ENCODE measurements at places on chromosomes 12 and 14.

- DNase-seq: no peak
Observed at GRCh38 chr12:48936379-48936979, 11.2 kb upstream of the FKBP11 start.

DNA sequence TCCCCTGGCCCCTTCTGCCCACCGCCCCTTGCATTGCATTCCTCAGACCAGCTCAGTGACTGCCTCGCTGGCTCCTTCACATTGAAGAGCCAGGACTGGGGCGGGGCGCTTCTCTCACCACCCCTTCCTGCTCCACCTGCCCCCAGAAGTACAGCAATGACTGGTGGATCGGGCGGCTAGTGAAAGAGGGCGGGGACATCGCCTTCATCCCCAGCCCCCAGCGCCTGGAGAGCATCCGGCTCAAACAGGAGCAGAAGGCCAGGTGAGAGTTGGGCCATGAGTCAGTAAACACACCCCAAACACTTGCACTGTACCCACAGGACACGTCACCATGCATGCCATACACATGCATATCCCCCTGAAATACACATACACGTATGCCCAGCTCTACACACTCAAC, 5.8 kb downstream of the CACNB3 start:
- DNase-seq: no peak

DNA sequence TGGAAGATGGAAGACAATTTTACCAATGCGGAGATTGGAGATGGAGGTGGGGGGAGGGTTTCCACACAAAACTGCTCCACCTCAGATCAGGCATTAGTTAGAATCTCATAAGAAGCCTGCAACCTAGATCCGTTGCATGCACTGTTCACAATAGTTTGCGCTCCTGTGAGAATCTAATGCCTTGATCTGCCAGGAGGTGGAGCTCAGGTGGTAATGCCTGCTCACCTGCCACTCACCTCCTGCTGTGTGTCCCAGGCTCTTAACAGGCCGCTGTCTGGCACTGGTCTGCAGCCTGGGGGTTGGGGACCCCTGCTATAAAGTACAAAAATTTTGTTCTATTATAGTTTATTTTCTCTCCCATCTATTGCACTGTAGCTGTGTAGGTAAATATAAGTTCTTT, 84.9 kb upstream of the FOXG1 start:
- DNase-seq: no peak

GRCh38 chr14:74981833-74982232, 20.9 kb upstream of the EIF2B2 start:
- no peak for DNase-seq

- no peak for DNase-seq
Observed at GRCh38 chr12:87960566-87960965, 68.6 kb downstream of the C12orf50 start.

DNA sequence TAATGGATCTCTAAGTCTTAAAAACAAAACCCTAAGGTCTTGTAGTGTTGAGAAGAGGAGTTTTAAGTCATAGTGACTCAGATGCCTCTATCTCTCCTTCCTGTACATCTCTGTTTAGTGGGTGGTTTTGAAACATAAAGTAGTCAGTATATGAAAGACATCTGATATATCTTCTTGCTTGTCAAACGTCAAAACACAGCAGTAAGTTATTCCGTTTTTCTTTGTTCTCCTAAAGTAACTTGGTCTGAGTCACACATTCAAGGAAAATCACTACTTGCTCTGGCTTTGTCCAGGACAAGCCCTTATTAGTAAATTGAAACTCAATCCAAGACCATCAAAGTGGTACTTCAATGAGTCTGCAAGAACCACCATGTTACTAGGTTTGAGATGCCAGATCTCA, 1172.5 kb downstream of the BCL11B start:
- DNase-seq: no peak

GRCh38 chr12:93978553-93978952, 169.8 kb upstream of the PLXNC1 start:
- DNase-seq: no peak

DNA sequence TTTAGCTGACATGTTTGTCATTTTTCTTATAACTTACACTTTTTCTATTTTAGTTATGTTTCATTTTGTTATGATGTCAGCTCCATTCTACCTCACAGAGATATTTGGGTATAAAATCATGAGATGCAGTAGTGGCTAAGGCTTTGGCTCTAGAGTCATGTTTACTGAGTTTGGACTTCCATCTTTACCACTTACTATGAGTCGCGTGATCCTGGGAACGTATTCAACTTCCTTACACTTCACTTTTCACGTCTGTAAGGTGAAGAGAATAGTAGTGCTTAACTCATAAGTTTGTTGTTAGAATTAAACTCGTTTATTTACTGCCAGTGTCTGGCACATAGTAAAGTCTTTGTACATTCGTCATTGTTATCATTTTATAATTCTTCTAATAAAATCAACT, 126.3 kb downstream of the ERC1 start:
- no peak for DNase-seq

DNA sequence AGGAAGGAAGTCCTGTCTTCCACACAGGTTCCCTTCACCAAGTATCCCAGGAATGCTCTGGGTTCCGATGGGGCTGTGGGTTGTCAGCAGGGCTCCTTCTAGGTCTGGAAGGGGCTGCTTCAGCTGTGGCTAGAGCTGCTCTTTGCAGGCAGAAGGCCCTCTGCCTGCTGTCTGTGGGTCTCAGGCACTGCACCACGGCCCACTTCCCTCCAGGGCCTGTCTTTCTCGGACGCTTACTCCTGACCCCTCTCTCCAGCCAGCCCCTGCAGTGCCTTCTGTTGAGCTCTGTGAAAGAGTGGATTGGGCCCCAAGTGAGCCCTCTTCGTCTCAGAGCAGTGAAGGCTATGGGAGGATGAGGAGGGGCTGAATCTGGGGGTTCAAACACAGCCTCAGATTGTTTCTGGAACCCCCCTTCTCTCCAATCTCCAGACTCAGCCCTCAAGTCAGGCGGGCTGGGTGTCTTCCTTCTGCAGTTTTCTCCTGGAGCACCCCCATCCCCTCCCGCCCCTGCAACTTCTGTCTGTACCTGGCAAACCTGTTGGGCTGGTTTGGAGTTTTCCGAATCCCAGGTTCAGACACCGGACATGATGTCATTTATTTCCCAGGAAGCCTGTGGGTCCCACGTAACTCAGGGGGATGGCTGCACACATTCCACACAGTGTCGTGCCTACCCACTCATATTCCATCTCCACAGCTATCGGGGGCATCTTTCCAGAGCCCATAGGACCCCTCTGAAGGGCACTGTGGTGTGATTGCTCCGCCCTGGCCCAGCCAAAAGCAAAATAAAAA, 24.9 kb upstream of the SPPL3 start:
- no peak for DNase-seq

GRCh38 chr12:30925607-30926242, 823 bp upstream of the TSPAN11 start:
- DNase-seq: no peak

- no peak for DNase-seq
Observed at GRCh38 chr14:97485201-97485600, 688.0 kb downstream of the VRK1 start.

- no peak for DNase-seq
Observed at GRCh38 chr12:130917607-130918006, 36.1 kb upstream of the ADGRD1 start.

GRCh38 chr14:79576424-79576823, 634.9 kb downstream of the DIO2 start:
- no peak for DNase-seq

DNA sequence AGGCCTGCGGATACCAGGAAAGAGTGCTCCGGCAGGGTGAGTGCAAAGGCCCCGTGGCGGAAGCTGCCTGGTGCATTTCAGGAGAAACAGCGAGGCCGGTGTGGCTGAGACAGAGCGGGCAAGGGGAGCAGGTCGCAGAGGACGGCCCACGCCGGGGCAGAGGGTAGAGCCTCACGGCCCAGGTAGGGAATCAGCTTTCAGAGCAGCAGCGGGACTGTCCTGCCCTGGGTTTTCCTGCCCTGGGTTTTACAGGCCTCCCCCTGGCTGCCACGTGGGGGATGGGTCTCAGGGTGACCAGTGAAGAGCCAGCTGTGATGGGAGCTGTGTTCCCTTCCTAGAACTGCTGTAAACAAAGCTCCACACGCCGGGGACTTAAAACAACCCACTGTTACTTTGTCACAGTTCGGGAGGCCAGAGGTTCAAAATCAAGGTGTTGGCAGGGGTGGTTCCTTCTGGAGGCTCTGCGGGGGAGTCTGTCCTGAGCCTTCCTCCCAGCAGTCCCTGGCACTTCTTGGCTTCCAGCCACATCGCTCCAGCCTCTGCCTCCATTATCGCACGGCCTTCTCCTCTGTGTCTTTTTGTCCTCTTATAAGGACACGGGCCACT, 10.4 kb downstream of the NCOR2 start:
- no peak for DNase-seq

DNA sequence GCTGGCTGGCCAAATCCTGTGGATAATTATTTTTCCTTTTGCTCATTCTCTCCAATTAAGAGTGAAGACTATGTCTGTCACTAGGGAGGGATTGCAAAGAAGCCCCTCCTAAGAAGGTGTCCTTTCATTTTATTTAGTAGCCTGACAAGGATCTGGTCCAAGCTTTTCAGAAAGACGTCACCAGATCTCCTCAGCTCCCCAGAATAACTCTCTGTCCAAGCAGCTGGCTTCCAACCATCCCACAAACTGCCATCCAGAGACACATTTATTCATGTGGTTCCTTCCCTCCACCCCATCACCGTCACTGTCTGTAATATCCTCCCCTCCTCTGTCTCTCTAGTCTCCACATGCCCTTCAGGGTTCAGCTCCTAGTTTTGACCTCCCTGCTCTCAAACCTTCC, 69.9 kb downstream of the PPM1H start:
- no peak for DNase-seq

GRCh38 chr12:114779186-114779585, 95.2 kb upstream of the TBX3 start:
- no peak for DNase-seq

- no peak for DNase-seq
Observed at GRCh38 chr12:54404061-54405004, 14.7 kb downstream of the ITGA5 start.

DNA sequence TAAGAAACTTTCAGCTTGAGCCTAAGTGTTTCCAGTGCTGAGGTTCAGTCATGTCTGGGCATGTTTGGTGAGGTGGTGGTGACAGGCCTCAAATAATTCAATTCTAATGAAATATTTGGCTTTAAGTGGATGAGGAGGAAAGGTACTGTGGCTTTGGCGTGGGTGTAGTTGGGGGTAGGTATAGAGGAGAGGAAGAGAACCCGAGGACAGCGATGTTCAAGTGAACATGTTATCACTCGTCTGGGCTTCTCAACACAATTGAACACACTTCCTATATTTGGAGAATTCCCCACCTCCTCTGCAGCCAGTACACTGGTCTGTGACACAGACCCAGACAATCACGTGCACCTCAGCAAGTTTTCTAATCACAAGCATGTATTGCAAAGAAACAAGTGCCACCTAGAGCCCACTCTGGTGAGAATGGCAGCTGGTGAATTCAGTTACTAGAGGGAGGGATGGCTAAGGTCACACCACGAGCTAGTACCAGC, 53.0 kb downstream of the IFNG-AS1 start:
- DNase-seq: no peak

GRCh38 chr12:104736307-104736706, 221.8 kb downstream of the SLC41A2 start:
- peak; percentile 33 for DNase-seq

DNA sequence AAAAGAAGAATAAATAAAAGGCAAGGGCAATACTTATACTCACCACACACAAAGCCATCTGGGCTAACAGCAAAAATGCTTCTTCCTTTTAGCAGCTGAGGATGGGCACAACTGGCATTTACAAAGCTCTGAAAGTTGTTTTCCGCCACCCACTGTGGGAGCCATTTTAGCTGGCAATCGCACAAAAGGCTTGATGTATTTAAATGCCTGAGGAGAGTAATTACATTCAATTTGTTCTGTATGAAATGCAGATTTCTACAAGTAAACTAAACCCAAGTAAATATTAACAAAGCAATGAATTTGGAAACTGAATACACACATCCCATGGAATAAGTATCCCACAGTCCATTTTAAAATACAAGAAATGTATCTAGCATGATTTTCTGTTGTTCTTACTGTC, 37.5 kb downstream of the LRIG3 start:
- DNase-seq: no peak

Measured in HS-5 (cell line).